Nucleus accumbens (tissue), 56 donors: ENCODE measurements at places on chromosomes 1 and 21.

- DNase-seq: no peak
Measured at GRCh38 chr1:109620401-109620791, 759 bp downstream of the AMPD2 start.

- no peak for DNase-seq
Measured at GRCh38 chr1:156226116-156226538, 13.3 kb downstream of the PMF1 start.

- no peak for DNase-seq
Measured at GRCh38 chr1:4756851-4757580, 102.6 kb downstream of the AJAP1 start.

DNA sequence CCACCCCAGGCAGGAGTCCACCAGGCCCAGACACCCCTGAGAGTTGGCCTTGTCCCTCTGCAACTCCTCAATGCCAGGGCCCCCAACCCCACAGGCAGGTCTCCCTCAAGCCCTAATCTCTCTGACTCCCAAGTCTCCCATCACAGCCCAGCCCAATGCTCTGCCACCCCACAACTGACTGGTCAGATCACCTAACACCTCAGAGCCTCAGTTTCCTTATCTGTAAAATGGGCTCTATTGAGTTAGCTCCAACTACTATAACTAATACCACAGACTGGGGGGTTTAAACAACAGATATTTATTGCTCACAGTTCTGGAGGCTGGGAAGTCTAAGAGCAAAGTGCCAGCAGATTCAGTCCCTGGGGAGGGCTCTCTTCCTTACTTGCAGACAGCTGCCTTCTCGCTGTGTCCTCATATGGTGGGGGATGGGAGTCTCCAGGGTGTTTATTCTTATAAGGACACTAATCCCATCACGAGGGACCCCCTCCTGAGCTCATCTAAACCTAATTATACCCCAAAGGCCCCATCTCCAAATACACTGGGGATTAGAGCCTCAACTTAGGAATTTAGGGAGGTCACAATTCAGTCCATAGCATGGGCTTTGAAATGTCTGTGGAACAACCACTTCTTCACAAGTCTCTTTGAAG, 34.9 kb upstream of the ZC3H12A start:
- DNase-seq: no peak

DNA sequence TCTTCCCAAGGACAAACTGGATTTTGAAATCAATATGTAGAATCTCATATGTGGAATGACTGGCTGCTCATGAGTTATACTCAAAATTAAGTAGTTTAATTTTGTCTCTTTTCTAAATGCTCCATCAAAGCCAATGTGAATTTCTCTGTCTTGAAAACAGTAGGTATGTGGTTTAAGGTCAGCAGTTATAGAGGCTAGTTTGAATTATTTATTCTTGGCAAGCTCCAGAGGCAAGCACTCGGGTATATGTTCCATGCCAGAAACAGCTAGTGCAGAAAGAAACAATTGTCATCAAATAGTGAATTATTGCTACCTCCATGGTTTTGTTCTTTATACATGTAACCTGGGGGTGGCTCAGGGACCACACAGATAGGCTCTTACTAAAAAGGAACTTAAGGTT, 63.5 kb downstream of the LRIG2 start:
- no peak for DNase-seq

DNA sequence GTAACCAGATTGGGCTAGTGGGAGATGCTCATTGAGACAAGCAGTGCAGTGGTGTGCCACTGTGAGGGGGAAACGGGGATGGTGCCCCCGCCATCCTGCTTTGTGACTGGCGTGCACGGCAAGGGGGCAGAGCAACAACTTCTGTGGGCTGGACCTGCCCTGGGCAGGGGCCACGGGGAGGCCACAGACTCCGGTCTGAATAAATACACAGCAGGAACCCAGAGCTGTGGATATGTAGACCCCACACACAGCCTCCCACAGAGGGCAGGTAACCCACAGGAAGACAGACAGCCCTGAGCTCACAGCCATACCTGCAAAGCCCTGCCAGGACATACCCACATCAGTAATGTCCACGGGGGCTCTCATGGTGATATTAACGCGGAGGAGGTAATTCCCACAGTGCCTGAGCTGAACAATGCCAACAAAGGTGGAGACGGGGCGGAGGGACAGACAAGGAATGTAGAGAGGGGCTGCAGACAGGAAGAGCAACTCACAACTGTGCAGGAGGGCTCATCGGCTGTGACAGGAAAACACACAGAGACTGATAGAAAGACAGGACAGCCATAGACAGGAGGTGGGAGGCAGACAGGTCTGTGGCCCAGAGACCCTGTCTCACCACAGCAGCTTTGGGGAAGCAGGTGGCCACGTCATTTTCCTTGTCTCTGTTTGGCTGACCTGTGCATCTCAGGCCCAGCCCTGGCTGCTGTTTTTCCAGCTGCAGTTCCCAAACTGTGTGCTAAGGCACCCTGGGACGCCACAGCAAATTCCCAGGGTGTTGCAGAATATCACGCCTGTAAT, 4.9 kb upstream of the WNT3A start:
- no peak for DNase-seq

- peak; percentile 35 for DNase-seq
Measured at GRCh38 chr1:118151312-118151937, 33.6 kb downstream of the SPAG17 start.

- DNase-seq: no peak
Measured at GRCh38 chr1:219837994-219838294, 90.4 kb downstream of the SLC30A10 start.

DNA sequence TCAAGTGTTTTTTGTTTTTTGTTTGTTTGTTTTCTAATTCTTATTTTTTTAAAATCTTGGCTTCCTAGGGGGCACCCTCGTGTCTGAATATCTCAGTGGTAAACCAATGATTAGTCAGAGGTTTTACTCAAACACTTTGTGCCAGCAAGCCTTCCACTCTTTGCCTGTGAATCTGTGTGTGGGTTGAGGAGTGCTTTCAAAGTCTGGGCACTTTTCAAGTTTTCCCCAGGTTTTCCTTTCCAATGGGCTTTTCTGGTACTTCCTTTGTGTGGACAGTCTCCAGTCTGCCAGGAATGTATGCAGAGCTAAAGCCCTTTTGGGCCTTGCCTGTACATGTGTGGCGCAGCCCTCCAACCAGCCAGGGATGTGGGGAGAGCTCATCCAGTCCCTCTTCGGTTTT, 9.7 kb upstream of the PPIE start:
- no peak for DNase-seq

- no peak for DNase-seq
Measured at GRCh38 chr1:37825506-37825905, 17.5 kb upstream of the YRDC start.

- no peak for DNase-seq
Measured at GRCh38 chr1:89499320-89499719, 25.3 kb upstream of the LRRC8B start.

DNA sequence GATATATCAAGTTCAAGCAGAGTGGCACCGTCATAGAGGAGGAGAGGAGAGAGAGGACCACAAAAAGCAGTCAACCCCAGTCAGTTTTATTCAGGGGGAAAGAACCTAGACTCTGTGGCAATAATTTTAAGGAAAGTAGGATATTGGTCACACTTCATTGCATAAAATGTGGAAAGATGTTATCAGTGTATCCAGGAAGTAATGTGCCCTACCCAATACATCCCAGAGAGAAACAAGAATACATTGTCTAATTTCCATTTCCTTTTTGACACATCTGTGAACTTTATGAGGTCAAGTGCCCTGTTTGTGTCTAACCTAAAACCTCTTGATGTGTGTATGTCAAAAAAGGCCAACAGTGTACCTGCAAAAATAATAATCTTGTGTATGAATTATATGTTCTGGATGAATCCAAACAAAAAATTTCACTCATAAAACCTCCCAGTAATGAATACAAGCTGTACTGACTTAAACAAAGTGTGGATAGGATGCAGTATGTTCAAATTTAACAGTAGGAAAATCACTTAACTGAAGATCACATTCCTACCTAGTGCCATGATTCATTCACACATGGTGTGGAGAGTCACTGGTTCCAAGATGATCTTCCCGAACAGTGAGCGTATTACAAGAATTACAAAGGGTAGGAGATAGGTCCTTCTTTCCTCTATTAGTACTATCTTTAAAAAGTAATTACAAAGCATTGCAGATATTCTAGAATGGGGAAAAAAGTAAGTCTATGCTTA, 712.1 kb upstream of the CXADR start:
- DNase-seq: no peak

GRCh38 chr1:8822373-8823294, 5.2 kb upstream of the RERE start:
- no peak for DNase-seq

- DNase-seq: no peak
Measured at GRCh38 chr1:24622218-24622617, 20.9 kb upstream of the SRRM1 start.

GRCh38 chr1:100778748-100779147, 59.2 kb downstream of the VCAM1 start:
- DNase-seq: no peak

DNA sequence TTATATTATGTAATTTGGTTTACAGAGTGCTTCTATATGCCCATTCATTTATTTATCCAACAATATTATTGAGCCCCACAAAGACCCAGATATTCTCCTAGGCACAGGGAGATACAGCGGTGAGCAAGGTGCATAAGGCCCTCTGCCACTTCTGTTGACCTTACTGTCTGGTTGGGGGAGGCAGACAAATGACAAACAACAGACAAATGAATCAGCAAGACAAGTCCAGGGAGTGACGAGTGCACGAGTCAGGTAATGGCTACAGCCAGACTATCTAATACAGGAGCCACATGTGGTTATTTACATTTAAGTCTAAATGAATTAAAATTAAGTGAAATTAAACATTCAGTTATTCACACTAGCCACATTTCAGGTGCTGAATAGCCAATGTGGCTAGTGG, 22.0 kb upstream of the BCAR3 start:
- DNase-seq: no peak
